ENCODE measurements at places on chromosomes 13 and 19.
A peak's percentile ranks its signal among the peaks of the same experiment; 100 is the strongest.

- no peak overlapping the region for H3K27ac ChIP-seq
- H3K4me3 ChIP-seq, result no peak overlapping the region
- H3K36me3 ChIP-seq, result no peaks in the 10 kb centered on the region
- no peak for ATAC-seq
Observed at GRCh38 chr13:75393839-75394520, 88.0 kb downstream of the TBC1D4 start.

DNA sequence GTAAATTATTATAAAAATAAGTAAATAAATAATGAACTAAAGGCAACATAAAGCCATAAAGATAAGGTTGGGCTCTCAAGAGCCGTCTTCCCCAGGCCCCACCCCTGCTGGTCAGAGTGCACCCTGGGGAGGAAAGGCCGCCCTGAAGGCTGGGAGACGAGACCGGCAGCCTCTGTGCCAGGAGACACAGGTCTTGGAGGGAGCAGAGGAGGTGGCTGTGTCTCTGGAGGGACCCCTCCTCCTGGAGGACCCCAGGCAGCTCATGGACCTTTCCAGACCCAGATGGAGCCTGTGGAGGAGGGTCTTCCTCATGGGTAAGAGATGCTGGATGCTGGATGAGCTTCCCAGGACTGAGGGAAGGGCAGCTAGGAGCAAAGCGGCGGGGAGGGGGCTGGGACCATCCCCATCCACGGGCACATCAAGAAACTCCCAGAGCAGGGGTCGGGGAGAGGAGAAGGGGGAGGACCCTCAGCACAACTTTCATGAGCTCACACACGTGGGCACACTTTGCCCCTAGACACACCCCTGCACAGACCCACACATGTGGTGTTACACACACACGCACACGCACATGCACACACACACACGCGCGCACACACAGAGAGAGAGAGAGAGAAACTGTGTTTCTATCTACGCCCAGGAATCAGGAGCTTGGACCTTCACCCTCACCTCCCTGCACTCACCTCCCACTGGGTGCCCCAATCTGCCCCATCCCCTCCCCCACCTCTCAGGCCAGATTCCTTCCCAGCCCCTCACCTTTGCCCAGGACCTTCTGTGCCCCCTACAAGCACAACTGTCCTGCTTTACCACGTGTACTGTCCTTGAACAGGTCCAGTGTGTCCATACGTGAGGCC is at the start of gene CEACAM18:
Gene CEACAM18 (plus strand): TSS at position 159 of the 854 bp plus-strand sequence.
- no peaks in the 10 kb centered on the region for H3K36me3 ChIP-seq
- H3K4me3 ChIP-seq, result no peak within 1 kb of the TSS
- no peak within 1 kb of the TSS for H3K27ac ChIP-seq
- H3K27me3 ChIP-seq, result peaks cover 18% of the 10 kb centered on the region
- peaks cover 14% of the 10 kb centered on the region for H3K4me1 ChIP-seq

GRCh38 chr13:33799950-33800592 is 17.9 kb upstream of the RFC3 start:
- H3K4me3 ChIP-seq, result no peak overlapping the region
- H3K36me3 ChIP-seq, result no peaks in the 10 kb centered on the region
- no peaks in the 10 kb centered on the region for H3K4me1 ChIP-seq
- H3K27me3 ChIP-seq, result peaks cover 22% of the 10 kb centered on the region
- ATAC-seq, result no peak

DNA sequence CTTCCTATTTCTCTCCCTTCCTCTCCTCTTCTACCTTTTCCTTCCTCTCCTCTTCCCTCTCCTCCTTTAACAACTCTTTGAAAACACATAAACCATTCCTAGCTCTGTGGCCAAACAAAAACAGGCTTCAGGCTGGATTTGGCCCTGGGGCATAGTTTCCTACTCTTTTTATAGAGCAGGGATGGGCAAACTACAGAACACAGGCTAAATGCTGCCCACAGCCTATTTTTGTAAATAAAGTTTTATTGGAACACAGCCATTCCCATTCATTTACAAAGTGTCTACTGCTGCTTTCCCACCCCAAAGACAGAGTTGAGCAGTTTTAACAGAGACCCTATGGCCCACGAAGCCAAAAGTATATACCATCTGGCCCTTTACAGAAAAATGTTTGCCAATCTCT is 35.4 kb downstream of the LHFPL6 start:
- H3K4me1 ChIP-seq, result no peaks in the 10 kb centered on the region
- H3K27me3 ChIP-seq, result peaks cover 29% of the 10 kb centered on the region
- H3K36me3 ChIP-seq, result no peaks in the 10 kb centered on the region

DNA sequence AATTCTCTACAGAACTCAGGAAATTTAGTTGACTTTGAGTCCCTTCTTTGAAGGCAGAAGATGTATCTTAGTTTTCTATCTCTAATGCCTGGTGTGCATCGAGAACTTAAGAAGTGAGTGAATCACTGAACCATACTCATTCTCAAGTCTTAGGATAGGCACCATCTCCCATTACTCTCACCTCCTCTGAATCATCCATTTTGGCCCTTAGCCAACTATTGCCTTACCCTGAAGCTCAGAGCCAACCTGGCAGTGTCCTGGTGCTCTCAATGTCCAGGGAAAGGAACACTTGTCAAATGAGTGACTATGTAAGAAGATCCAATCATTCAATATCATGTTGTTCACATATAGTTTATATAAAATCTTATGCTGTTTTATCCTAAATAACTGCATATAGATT is 146.6 kb downstream of the RGCC start:
- ATAC-seq, result peak; percentile 60
- H3K27ac ChIP-seq, result no peak overlapping the region
- no peaks in the 10 kb centered on the region for H3K4me1 ChIP-seq
- peaks cover 41% of the 10 kb centered on the region for H3K36me3 ChIP-seq
- H3K27me3 ChIP-seq, result no peaks in the 10 kb centered on the region

GRCh38 chr19:31286491-31286890 is 62.7 kb downstream of the TSHZ3 start:
- no peak for ATAC-seq
- no peak overlapping the region for H3K27ac ChIP-seq
- no peaks in the 10 kb centered on the region for H3K27me3 ChIP-seq
- H3K4me3 ChIP-seq, result no peak overlapping the region
- H3K4me1 ChIP-seq, result peaks cover 5% of the 10 kb centered on the region

- H3K4me3 ChIP-seq, result peak overlapping the region; percentile 77
- H3K27ac ChIP-seq, result peak overlapping the region; percentile 90
- peaks cover 52% of the 10 kb centered on the region for H3K4me1 ChIP-seq
- peaks cover 80% of the 10 kb centered on the region for H3K36me3 ChIP-seq
- peak; percentile 59 for ATAC-seq
- H3K27me3 ChIP-seq, result no peaks in the 10 kb centered on the region
Observed at GRCh38 chr19:47190167-47190727, 40.8 kb downstream of the BBC3 start.

DNA sequence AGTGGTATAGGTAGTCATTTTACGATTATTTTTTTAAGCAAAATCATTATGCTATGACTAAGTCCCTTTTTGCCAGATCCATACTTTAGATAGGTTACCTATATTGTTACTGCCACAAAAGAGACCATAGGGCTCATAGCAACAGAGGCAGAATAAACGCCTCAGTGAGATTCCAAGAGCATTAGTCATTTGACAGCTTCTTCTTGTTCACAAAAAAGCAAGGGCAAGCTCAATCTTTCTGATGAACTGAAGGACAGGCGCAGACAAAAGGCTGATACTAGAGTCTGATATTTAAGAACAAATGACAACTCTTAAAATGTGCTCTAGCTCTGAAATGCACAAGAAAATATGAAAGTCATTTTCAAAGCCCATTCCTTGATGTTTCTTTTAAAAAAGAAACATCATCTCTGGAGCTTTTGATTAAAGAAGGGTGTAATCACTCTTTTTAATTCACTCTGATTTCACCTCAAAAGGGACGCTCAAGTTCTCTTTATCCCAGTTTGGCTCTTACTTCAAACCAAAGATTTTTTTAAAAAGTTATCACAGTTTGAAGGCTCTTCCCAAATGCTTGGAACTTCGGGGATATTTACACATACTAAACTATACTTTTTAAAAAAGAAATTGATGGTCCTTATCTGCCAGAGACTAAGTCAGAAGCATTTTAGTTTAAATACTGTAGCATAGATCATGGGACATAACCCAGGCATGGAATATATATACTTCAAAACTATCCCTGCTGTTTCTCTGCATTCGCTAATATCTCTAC is 187.2 kb downstream of the EFNB2 start:
- ATAC-seq, result no peak
- no peak overlapping the region for H3K27ac ChIP-seq
- H3K36me3 ChIP-seq, result no peaks in the 10 kb centered on the region
- peaks cover 32% of the 10 kb centered on the region for H3K27me3 ChIP-seq

DNA sequence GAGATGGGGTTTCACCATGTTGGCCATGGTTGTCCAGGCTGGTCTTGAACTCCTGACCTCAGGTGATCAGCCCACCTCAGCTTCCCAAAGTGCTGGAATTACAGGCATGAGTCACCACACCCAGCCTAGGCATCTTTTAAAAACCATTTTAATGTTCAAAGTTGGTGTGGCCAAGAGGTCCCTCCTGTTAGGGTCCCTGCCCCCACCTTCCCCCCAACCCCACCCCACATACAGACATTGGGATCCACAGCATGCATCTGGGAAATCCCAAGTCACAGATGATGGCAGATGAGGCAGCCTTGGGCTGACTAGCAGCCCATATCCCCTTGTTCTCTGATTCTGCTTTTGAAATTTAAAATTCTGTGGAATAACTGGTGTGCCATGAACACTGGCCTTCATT is 226.0 kb downstream of the KATNAL1 start:
- H3K4me1 ChIP-seq, result no peaks in the 10 kb centered on the region
- no peak overlapping the region for H3K27ac ChIP-seq
- H3K27me3 ChIP-seq, result peaks cover 3% of the 10 kb centered on the region
- no peaks in the 10 kb centered on the region for H3K36me3 ChIP-seq

- ATAC-seq, result no peak
- no peak overlapping the region for H3K27ac ChIP-seq
- H3K27me3 ChIP-seq, result no peaks in the 10 kb centered on the region
- H3K4me3 ChIP-seq, result no peak overlapping the region
- no peaks in the 10 kb centered on the region for H3K36me3 ChIP-seq
- no peaks in the 10 kb centered on the region for H3K4me1 ChIP-seq
Observed at GRCh38 chr13:90416519-90416918, 931.0 kb upstream of the MIR17HG start.

DNA sequence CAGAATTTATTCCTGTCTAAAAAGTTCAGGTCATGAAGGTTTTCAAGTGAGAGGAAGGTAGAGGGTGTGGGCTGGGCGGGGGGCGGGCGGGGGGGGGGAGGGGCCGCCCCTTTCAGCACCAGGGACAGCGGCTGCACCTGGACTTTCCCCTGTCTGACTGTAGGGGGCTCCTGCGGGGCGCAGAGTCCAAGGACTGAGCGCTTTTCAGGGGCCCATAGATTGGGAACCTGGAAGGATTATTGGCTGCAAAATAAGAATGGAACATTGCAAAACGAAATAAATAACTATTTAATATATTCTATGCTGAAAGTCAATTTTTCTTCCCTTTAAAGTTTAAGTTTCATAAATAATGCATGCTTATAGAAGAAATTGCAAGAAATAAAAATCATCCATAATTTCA is 8.9 kb upstream of the CYP4F3 start:
- no peak for ATAC-seq
- H3K27ac ChIP-seq, result no peak overlapping the region
- no peaks in the 10 kb centered on the region for H3K36me3 ChIP-seq
- no peaks in the 10 kb centered on the region for H3K4me1 ChIP-seq
- no peak overlapping the region for H3K4me3 ChIP-seq
- H3K27me3 ChIP-seq, result no peaks in the 10 kb centered on the region

Data from activated T-helper 17 cell treated with anti-CD3 and anti-CD28 coated beads, Interleukin-2, amount 50 U/mL, for 72 hours (primary cell).